IPS-NIHi11 (cell line): ENCODE measurements at places on chromosomes 3 and 15.

GRCh38 chr3:188581365-188581764 is 427.4 kb downstream of the LPP start:
- no peak for DNase-seq

GRCh38 chr3:130950641-130951040 is 56.8 kb downstream of the ATP2C1 start:
- DNase-seq = no peak

DNA sequence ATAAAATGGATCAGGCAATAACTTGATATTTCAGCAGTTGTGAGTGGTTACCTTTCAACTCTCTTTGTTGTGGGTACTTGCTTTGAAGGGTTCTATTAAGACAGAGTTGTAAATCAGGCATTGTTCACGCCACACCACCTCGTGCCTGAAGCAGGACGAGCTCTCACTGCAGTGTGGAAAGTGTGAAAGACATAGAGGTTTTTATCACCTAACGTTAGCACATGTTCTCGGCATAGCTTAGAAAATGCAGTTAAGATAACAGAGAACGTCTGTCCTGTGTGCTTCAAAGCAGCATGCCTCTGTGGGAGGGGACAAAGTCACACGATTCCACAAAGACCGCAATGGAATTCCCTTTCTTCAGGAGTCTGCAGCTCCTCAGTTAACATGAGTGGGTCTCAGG is 7.8 kb downstream of the ADAMTS17 start:
- DNase-seq = no peak

DNA sequence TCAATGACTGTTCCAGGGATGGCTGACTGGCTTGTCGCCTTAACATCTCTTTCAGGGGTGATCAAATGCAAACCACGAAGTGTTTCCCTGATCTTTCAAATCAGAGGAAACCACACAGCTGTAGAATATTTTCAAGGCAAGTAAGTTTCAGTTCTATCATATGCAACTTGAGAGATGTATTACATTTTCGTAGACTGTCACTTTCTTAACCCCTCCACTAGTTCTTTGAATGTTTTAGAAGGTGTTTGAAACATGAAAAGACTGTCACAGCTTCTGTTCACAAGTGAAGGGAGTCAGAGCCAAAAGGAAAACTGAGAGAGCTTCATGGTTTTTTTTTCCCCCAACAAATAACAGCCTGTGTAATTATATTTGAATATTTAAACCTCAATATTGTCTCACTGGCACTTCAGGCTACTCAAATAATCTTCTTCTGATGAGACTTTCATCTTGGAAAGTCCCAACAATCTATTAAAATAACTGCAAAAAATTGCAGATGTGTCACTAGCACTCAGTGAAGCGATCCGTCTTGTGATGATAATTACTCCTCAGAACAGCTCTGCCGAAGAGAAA is 25.9 kb upstream of the CAPN7 start:
- no peak for DNase-seq
